ENCODE measurements at places on chromosomes 16 and 17.

GRCh38 chr16:72244853-72245252 lies 72.9 kb upstream of the PMFBP1 start:
- DNase-seq: no peak

GRCh38 chr16:1430214-1430758 lies 592 bp upstream of the PERCC1 start:
- DNase-seq: no peak

DNA sequence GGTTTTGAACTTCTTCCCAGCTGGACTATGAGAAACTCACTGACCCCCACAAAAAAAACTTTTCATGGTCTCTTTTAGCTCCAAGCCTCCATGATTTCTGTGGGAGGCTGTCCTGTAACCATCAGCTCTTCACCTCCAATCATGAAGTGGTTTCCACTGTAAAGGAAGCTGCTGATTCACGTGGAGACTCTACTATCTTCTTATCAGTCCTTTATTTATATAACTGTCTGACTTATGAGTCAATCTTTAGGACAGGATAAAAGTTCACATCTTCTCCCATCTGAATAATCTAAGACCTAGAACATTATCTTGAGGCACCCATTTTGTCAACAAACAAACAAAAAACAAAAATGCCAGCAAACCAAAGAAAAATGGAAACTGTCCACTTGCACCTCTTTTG lies 409.9 kb downstream of the SLC39A11 start:
- no peak for DNase-seq

GRCh38 chr17:11493936-11494335 lies 104.3 kb upstream of the DNAH9 start:
- no peak for DNase-seq

- DNase-seq: no peak
These were observed 18.9 kb downstream of the MSI2 start for GRCh38 chr17:57275071-57275764.

- DNase-seq: no peak
These were observed 20.5 kb downstream of the ERCC4 start for GRCh38 chr16:13940397-13940933.

- no peak for DNase-seq
These were observed 111.4 kb downstream of the PRKCA start for GRCh38 chr17:66413559-66414520.

GRCh38 chr16:11333702-11334101 lies 11.6 kb upstream of the RMI2 start:
- no peak for DNase-seq

DNA sequence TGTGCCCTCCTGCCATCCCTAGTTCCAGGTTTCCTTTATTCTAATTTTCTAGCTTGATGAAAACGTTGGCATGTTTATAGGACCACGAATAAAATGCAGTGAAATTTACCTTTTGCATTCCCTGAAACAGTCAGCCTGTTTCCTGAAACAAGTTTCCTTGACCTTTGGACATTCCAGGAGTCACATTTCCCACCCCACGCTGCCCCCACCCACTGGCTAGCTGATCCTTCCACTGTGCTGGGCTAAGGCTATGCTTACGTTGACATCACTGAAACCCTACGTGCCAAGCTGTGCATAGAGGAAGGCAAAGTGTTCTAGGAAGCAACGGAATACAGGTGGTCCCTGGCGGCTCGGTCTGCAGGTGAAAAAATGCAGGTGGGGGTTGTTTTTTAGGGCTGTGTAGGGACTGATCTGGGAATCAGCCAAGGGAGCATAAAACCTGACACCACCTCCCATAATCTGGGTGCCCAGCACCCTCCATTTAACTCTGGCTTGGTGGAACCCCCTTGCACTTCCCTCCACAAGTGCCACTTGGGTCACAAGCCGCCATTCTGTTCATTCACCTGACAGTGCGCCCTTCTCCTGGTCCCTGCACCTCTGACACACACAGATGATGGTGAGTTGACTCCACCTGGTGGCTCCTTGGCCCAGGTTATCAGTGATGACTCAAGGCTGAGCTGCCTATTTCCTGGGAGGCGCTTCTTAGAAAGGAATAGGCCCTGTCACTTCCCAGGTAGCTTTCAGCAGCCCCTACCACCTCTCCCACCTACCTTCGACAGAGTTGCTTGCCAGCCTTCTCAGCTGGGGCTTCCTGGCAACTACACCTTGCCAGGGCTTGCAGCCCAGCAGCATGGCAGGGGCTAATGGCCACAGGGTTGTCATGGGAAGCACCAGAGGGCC lies 83.7 kb downstream of the N4BP1 start:
- DNase-seq: no peak

DNA sequence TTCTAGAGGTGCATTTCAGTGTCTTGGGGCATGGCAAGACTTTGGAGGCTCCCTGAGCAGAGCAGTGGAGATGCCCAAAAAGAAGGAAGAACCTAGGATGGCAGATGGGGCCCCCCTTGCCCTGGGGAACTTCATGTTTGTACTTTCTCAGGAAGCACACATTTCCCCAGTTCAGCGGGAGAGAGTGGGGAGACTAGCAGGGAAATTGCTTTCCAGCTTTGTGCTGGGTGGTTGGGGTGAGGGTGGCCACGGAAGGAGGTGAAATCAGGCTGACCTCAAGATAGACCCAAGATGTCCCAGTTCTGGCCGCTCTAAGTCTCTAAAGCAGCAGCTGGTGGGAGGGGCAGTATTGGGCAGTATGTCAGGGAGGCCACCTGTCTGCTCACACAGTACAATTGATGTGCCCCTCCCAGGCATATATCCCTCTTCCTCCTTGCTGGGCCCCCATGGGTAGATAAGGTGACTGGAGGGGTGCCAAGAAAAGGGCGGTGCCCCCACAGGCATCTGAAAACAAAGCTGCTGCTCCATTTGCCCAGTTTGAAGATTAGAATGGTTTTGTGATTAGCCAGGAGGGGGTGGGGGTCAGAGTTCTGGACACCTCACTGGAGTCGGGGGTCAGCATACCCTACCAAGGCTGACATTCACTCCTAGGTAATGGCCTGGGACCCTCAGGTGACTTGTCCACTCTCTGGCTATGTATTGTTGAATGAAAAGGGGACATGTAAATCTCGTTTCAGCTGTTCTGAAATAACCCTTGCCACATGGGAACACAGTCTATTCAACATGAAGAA lies 17.1 kb upstream of the NAGLU start:
- DNase-seq: no peak

DNA sequence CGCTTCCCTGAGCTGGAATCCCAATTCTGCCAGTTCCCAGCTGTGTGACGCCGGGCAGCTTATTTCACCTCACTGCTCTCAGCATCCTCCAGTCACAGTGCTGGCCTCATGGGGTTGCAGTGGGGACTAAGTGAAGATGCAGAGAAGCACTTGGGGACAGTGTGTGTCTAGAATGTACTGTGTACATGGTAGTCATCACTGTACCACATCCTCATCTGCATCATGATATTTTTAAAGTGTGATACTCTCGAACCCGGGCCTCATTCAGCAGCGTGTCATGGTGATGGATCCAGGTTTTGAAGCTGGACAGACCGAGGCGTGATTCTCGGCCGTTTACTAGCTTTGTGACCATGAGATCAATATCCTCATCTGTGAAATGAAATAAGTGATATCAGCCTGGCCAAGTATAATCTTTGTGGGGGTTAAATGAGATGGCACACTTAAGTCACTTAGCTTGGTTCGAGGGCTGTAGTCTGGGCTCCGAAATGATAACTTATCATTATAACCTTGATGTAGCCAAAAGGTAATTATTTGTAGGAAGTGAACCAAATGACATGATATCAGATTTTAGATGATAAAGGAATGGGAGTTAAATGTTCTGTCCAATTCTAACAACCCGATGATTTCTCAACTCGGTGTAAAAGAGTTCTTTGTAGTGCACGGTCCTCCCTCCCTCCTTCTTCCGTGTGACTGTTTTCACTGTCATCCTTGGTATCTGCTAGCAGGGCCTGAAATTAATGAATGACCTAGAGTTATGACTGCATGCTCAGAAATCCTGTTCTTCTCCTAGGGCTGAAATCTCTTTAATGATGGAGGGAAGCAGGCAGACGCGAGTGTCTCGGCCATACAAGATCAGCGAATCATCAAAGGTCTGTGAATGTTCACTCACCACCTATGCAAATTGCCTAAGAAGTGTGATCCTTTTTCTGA lies 2.0 kb downstream of the KLHL36 start:
- DNase-seq: no peak

GRCh38 chr16:13178318-13178717 lies 276.9 kb downstream of the SHISA9 start:
- no peak for DNase-seq

DNA sequence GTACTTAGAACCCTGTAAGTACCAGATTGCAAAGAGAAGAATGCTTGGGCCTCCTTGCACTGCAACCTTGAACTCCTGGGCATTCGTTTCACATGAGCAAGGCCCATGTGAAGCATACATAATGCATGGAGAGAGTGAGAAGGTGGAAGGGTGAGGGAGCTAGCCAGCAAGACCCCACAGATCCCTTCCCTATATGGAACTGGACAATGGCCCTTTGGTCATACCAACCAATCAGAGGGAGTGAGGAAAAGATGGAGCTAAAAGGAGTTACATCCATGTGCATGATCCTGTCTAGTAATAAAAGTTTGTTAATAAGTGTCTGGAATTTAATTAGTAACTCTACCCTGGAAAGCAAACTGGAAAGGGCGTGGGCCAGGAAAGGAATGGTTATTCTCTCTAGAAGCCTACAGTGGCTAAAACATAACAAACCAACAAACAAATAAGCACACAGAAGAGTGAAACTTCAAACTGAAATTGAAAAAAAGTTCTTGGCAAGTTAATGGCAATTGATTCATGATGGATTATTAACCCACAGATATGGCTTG lies 29.6 kb downstream of the DNAH3 start:
- no peak for DNase-seq

GRCh38 chr17:36980280-36980761 lies 31.6 kb downstream of the AATF start:
- DNase-seq: no peak

- DNase-seq: no peak
These were observed 374.6 kb upstream of the ASIC2 start for GRCh38 chr17:33667671-33668070.

GRCh38 chr16:4152267-4152666 lies 36.0 kb upstream of the ADCY9 start:
- DNase-seq: no peak

- DNase-seq: no peak
These were observed 219.5 kb downstream of the NTN1 start for GRCh38 chr17:9240659-9241370.

DNA sequence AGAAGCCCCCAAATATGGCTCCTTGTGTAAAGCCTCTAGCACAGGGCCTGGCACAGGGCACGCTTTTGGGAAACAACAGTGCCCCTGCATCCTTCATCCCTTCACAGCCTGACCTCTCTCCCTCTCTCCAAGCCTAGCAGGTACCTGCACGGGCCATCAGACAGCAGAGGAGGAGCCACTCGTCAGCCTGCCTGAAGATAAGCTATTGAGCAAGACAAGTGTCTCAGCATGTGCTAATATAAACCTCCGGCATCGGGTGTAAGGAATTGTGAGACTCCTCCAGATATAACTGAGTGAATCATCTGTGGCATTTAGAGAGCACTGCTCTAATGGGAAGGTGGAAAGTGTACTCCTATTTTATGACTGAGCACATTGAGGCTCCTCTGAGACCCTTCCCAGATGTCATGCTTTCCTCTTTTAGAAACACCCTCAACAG lies 38.3 kb downstream of the TBX4 start:
- DNase-seq: no peak

DNA sequence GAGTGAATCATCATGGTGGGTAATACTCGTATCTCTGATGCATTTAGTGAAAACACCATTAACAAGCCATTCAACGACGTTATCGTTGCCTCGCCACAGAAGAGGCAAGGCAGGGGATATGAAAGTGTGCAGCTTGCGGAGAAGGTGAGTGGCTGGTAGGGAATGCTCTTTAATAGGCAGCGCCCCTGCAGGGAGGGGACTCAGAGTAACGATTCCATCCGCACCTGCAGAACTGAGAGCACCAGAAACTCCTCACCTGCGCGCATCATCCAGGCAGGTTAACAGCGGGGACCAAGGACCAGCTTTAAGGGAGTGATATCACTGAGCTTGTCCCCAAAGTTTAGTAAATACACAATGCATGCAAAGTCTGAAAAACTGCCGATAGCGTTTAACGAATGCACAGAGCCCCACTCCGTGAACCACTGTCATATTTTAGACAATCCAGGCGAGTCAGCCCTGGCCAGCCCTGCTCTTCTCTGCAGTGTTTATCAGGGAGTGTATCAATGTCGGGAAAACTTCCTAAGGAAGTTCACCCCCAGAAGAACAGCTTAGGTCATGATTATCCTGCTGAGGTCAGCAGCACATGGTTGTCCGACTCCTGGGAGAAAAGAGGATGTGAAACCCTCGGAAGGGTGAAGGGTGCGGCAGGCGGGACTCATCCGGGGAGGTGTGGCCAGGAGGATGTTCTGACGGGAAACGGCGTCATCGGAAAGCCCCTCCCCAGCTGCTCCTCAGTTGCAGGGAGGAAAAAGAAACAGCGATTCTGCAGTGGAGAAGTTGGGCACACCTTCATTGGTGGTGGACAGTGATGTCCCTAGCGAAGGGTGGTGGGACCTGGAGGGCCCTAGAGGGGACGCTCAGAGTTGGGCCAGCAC lies 68.5 kb upstream of the DNAH17 start:
- DNase-seq: no peak

DNA sequence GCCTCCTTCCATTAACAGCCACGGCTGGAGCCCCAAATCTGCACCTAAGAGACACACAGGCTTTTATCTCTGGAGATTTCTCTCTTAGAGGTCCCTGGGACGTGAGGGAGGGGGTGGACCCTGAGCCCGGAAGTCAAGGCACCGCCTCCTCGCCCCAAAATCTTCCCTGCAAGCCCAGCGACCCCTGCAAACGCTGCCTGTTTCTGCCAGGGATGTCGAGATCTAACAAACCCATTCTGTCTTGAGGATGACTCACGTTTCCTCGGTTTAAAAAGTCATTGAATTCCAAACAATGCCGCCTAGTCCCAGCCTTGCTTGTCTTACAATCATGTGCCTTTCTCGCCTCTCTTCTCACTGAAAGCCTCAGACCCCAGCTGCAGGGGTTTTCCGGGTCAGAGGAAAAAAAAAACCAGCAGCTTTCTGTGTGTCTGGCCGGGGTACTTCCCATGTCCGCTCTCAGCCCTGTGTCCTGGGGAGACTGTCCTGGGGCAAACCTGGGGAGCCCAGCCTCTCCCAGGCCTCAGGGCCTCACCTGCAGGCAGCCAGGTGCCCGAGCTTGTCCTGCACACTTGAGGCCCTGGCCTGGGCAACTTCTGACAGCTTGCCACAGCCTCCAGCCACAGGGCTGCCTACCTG lies 15.4 kb downstream of the ARL2BP start:
- no peak for DNase-seq

DNA sequence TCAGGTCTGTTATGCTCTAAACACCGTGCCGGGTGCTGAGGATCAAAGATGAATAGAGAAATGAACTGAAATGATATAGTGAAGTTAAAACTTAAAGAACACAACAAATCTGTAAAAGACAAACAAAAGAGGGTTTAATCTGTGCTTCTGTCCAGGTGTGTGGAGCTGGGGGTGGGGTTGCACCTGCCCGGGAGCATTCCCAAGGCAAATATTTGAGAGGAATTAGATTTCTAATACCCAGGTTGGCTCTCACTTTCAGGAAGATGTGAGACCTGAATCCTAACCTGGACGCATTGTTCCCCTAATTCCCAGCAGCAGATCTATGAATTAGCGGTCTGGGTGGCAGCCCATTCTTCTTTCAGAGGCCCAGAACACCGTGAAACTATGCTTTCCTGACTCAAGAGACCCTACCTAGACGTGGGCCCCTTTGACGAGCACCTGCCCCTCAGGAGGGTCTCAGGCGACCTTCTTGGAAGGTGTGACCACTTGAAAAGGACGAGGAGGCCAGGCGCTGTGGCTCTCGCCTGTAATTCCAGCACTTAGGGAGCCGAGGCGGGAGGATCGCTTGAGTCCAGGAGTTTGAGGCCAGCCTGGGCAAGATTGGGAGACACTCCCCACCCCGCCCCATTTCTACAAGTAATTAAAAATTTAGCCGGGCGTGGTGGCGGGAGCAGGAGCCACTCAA lies 677 bp upstream of the RANGRF start:
- DNase-seq: no peak
